T-helper 17 cell (primary cell): ENCODE measurements at places on chromosomes 2 and 18. TPM values are rescaled to one million over a fixed set of nuclear protein-coding genes. Genes with fewer than 3 reads are reported as not detected.

Gene NOSTRIN
- total RNA-seq = not detected

Gene COL3A1
- total RNA-seq = not detected

Gene RBMS1
- total RNA-seq = 108 TPM

Gene LAMA3
- not detected for total RNA-seq

DNA sequence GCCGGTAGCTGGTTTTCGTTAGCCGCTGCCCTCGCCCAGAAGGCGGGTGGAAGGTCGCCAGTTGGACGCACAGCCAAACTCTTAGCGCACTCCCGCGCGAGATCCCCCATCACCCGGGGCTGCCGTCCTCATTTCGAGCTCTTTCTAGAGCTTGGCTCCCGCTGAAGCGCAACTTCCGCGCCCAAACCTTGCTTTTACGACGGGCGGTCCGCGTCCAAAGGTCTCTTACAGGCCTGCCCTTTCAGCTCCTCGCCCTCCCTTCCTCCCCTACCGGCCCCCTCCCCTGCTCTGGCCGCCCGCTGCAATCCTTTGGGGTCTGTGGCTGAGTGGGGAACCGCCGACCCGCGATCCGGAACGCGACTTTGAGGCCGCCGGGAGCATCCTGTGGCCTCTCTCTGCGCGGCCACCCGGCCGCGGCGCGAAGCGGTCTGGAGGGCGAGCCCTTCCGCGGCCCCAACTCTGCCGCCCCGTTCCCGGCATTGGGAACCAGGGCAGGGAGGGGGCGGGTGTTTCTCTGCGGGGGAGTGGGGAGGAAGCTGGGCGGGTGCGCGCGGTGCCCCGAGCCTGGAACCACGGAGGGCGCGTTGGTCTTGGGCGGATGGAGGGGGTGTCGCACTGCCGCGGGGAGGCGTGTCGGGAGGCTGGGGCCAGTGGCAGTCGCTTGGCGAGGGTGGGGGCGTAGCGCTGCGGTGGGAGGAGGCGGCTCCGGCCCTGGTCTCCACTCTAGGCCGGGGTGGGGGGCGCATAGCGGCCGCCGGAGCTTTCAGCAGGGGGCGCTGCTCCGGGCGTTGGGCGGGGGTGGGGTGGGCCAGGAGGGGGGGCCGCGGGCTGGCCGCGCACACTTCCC, at the start of gene GDF7:
GDF7 (plus strand) TSS at position 841 of the 847 bp plus-strand sequence. CDS start 96 bp downstream, outside the sequence.
- peak within 1 kb of the TSS; percentile 47 for H3K27ac ChIP-seq
- peaks cover 77% of the 10 kb centered on the region for H3K27me3 ChIP-seq
- H3K36me3 ChIP-seq = no peaks in the 10 kb centered on the region
- no peak for DNase-seq
- peak within 1 kb of the TSS; percentile 89 for H3K4me3 ChIP-seq
- peaks cover 8% of the 10 kb centered on the region for H3K4me1 ChIP-seq

GRCh38 chr2:225011585-225011984, 30.7 kb downstream of the DOCK10 start:
- H3K36me3 ChIP-seq = peaks cover 2% of the 10 kb centered on the region
- H3K27ac ChIP-seq = peak overlapping the region; percentile 90
- peaks cover 64% of the 10 kb centered on the region for H3K4me1 ChIP-seq

GRCh38 chr2:61715506-61715905, 138.4 kb downstream of the FAM161A start:
- peaks cover 18% of the 10 kb centered on the region for H3K27me3 ChIP-seq
- H3K4me3 ChIP-seq = no peak overlapping the region
- H3K4me1 ChIP-seq = no peaks in the 10 kb centered on the region
- H3K27ac ChIP-seq = no peak overlapping the region
- no peak for DNase-seq
- peaks cover 4% of the 10 kb centered on the region for H3K36me3 ChIP-seq

GRCh38 chr2:71605781-71606241, 152.4 kb downstream of the DYSF start:
- H3K4me3 ChIP-seq = no peak overlapping the region
- peaks cover 69% of the 10 kb centered on the region for H3K27me3 ChIP-seq
- DNase-seq = no peak
- H3K27ac ChIP-seq = peak overlapping the region; percentile 53
- H3K4me1 ChIP-seq = peaks cover 20% of the 10 kb centered on the region
- peaks cover 3% of the 10 kb centered on the region for H3K36me3 ChIP-seq

- no peaks in the 10 kb centered on the region for H3K27me3 ChIP-seq
- H3K4me1 ChIP-seq = no peaks in the 10 kb centered on the region
- H3K4me3 ChIP-seq = no peak overlapping the region
Observed at GRCh38 chr18:43606795-43607194, 329.5 kb upstream of the SYT4 start.

- no peak overlapping the region for H3K4me3 ChIP-seq
- no peak overlapping the region for H3K27ac ChIP-seq
- peak; percentile 23 for DNase-seq
- H3K36me3 ChIP-seq = no peaks in the 10 kb centered on the region
Observed at GRCh38 chr2:113370478-113371091, 66.9 kb upstream of the ZNG1B start.

GRCh38 chr2:3741396-3741795, 38.0 kb downstream of the DCDC2C start:
- DNase-seq = no peak
- no peaks in the 10 kb centered on the region for H3K4me1 ChIP-seq
- peaks cover 34% of the 10 kb centered on the region for H3K27me3 ChIP-seq

DNA sequence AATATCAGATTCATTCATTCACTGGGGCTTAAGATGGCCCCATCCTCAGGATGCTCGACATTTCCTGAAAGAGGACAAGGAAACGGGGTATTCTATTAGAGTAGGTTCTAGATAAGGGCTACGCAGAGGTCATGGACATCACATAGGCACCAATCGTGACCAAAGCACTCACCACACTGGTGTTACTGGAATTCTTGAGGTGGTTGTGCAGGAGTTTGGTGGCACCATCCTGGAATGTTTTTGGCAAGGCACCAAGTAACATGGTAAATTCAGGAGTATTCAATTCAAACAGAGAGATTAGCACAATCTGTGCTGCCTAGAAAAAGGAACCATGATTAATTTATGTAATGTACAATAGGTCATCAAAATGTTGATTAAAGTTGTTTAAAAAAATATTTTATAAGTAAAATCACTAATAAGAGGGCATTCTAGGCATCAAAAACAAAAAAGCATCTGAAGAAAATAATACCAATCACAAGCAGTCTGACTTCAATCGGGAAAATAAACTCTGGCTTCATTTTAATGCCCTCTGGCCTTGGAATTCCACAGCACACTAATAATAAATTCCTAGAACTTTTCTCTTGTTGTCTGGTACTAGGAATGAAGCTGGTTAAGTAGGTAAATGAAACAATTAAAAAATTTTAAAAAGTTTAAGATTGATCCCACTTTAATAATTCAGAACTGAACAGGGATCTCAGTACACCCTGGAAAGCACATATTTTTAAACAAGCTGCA, 102.8 kb upstream of the TFCP2L1 start:
- no peaks in the 10 kb centered on the region for H3K27me3 ChIP-seq
- no peaks in the 10 kb centered on the region for H3K4me1 ChIP-seq
- no peak overlapping the region for H3K27ac ChIP-seq
- peaks cover 4% of the 10 kb centered on the region for H3K36me3 ChIP-seq
- H3K4me3 ChIP-seq = no peak overlapping the region

DNA sequence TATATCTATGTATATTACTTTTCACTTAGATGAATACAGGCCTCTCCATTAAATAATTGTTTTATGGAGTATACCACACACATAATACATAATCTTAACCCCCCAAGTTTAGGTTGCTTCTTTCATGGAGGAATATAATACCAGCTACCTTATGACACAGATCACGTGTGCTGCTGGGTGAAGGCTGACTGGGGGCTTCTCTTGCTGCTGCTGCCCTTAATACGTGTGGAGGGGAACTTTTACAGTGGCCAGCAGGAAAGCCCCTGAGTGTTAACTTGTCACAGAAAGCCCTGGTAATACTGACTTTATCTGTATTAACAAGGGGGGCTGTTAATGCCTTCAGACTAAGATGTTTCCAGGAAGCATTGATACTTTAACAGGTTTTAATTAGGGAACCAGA, 63.1 kb downstream of the LAMA3 start:
- H3K27me3 ChIP-seq = peaks cover 25% of the 10 kb centered on the region
- DNase-seq = no peak
- H3K4me3 ChIP-seq = no peak overlapping the region

DNA sequence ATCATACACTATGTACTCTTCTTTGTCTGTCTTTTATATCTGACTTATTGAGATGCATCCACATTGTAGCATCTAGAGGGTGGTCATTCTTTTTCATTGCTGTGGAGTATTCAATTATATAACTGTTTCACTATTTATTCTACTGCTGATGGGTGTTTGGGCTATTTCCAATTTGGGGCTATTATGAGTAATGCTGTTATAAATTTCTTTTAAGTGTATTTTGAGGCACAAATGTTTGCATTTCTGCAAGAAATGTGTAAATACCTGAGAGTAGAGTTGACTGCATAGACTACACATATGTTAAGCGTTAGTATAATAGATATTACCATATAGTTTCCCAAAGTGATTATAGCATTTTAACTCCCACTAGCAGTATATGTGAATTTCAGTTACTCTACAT, 26.9 kb upstream of the PPP1R1C start:
- DNase-seq = no peak
- peaks cover 2% of the 10 kb centered on the region for H3K36me3 ChIP-seq
- H3K27me3 ChIP-seq = peaks cover 41% of the 10 kb centered on the region
- H3K27ac ChIP-seq = no peak overlapping the region
- H3K4me1 ChIP-seq = peaks cover 5% of the 10 kb centered on the region
- no peak overlapping the region for H3K4me3 ChIP-seq

GRCh38 chr2:219592736-219593135, 4.9 kb upstream of the STK11IP start:
- peaks cover 30% of the 10 kb centered on the region for H3K27me3 ChIP-seq
- DNase-seq = no peak
- H3K27ac ChIP-seq = no peak overlapping the region
- peaks cover 2% of the 10 kb centered on the region for H3K4me1 ChIP-seq
